ENCODE measurements at places on chromosomes 7 and 10.

DNA sequence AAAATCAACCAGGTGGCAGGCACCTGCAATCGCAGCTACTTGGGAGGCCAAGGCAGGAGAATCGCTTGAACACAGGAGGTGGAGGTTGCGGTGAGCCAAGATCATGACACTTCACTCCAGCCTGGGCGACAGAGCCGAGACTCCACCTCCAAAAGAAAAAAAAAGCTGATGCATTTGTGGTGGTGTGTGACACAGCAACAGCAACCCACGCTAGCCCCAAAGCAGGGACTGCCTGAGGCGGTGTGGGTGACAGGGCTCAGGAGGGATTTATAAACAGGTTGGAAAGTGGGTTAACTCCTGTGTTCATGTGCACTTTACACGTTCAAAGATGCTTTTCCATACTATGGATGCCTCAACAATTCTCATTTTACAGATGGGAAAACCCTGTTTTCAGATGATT is 395.9 kb upstream of the PODXL start:
- DNase-seq: no peak

DNA sequence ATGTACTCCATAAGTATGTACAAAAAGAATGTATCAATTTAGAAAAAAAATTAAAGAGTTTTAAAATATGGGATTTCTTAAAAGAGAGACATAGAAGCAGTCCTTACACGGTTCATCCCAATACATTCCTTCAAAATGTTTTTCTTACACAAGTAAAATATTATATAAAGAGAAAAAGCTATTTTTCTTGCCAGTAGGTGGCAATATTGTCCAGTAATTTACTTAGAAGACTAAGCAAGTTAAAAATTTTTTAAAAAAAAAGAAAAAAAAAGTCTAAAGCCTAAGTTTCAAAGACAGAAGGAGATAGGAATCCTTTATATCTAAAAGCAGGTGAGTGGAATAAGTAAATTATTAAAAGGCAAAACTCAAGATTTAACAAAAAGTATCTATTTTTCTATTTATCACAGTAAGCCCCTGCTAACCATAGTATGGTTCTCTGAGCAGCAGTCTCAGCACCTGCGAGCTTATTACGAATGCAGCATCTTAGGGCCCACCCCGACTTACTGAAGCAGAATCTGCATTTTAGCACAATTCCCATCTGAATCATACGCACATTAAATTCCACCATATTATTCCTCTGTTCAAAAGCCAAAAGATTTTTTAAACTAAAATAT is 240.6 kb downstream of the DGKI start:
- no peak for DNase-seq

DNA sequence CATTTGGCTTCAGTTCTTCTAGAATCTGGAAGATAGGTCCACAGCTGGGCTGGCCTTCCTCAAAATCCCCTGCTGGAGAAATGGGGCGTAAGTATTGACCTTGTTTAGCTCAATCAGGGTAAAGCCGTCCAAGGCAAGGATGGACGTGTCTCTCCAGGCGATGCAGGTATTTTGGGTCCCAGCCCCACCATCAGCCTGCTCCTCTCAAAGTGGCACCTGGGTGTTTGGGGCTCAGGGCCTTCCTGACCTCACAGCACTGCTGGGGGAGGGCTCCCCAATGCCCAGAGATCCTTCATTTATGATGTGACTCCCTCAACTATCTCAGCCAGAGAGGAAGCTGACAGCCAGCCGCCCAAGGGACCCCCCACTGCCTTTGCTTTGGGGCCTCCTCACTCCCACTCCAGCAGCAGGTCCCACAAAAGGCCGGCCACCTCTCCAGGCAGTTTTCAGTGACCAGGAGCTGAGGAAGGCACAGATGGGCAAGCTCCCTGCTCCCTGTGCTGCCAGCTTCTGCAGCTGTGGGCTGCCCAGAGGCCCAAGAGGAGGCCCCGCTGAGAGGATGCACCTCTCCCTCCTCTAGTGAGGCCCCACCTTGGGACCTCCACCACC is 140.0 kb upstream of the TCERG1L start:
- no peak for DNase-seq

- DNase-seq: no peak
These were observed 1.7 kb upstream of the NCAPG2 start for GRCh38 chr7:158706273-158706704.

Data from NCI-H774 (cell line).